SK-N-DZ (cell line): ENCODE measurements at places on chromosomes 16 and 17.
A peak's percentile ranks its signal among the peaks of the same experiment; 100 is the strongest.

GRCh38 chr17:14011740-14012405, 57.4 kb upstream of the COX10 start:
- no peak for DNase-seq

- no peak for DNase-seq
Observed at GRCh38 chr17:50830352-50830751, 5.0 kb upstream of the WFIKKN2 start.

GRCh38 chr17:57915544-57915943, 39.7 kb downstream of the CUEDC1 start:
- no peak for DNase-seq

DNA sequence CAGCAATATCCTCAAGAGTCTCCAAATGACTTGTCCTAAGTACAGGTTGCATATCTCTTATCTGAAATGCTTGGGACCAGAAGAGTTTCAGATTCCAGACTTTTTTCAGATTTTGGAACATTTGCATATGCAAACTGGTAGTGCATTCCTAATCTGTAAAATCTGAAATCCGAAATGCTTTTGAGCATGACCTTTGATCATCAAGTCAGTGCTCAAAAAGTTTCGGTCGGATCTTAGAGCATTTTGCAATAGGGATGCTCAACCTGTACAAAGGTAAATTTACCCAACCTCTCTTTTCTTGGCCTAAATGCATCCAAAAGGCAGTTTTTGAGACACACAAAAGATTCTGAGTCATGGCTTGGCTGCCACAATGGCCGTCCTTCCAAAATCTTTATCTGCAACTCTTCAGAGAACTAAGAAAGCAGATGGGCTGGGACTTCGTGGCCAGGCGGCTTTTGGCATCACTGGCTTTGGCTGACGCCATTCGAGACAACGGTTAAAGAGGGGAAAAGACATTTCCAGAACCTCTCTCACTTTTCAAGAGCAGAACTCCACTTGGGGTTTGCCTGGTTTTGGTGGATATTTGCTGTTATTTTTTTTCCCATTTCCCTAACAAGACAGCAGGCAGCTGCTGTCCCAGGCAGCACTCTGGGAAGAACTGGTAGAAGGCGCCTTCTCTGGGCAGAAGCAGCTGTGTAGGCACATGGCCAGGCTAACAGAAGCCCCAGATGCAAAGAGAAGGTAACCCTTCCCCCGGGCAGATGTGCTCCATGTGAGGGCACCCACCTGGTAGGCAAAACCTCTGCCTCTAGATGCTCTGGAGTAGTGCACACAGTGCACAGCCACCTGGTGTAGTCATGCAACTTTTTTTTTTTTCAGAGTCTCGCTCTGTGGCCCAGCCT, 8.9 kb downstream of the CPPED1 start:
- DNase-seq, result no peak

DNA sequence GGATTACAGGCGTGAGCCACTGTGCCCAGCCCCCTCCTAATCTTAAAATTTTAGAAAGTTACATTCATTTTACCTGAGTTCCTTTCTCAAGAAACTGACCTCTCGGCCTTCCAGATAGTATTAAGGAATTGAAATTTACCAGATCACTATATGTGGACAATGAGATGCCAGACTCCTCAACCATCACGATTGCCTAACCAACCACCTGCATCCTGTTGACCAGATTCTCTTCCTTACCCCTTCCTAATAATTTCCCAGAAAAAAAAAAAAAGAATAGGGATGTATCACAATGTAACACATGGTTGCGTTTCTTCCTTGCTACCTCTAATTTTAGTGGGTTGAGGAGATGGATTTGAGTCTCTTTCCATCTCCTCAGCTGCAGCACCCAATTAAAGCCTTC, 72.1 kb downstream of the BMERB1 start:
- DNase-seq, result no peak

DNA sequence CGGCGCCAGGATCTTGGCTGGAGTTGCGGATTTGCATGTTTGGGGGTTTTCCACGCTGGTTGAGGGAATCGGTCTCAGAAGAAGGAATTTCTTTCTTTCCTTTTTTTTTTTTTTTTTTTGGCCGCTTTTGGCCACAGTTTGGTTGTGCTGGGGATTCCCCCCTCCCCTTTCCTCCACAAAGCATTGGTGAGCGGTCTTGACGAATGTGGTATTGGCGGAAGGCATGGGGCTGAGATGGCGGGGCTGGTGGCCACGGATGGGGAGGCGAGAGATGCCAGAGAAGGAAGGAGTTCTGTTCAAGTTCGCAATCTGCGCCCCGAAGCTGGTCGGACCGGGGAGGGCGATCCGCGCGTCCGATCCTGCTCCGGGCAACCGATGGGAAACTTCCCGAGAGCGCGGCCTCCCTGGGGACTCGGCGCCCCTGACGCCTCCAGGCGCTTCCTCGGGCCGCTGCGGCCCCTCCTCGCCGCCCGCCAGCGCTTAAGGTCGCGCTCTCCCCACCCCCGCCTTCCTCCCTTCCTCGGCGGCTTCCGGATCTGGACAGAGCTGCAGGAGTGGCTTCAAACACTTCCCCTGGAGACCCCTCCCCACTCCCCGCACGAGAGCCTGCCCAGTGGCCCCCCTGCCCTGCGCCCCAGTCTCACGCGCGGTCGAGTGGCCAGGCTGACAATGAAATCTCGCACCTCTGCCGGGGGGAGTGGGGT, 43.2 kb downstream of the RAI1 start:
- DNase-seq, result peak; percentile 80

DNA sequence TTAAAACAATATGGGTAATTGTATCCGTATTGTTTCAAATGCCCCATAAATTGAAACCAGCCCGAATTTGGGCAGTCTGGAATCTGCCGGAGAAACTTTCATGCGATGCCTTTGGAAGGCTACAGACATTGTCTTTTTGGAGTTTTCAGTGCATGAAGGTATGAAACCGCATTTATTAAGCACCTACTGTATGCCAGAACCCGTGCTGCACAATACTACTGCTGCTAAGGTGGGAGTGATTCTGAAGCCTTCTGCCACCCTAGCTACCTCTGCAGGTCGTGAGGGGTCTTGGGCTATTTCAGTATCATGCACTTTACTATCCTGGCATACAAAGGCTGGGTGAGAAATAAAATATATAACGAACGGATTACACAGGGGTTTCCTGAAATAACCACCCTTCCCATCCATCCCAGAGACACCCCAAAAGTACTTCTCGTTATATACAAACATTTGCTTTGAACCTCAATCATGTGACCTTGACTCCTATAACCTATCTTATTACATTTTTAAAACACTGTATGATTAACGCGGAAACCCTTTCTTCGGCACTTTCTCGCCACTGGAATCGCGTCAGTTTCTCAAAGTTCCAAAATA, 1.0 kb upstream of the MSI2 start:
- no peak for DNase-seq

GRCh38 chr16:28983644-28984043, 1.2 kb upstream of the LAT start:
- no peak for DNase-seq

DNA sequence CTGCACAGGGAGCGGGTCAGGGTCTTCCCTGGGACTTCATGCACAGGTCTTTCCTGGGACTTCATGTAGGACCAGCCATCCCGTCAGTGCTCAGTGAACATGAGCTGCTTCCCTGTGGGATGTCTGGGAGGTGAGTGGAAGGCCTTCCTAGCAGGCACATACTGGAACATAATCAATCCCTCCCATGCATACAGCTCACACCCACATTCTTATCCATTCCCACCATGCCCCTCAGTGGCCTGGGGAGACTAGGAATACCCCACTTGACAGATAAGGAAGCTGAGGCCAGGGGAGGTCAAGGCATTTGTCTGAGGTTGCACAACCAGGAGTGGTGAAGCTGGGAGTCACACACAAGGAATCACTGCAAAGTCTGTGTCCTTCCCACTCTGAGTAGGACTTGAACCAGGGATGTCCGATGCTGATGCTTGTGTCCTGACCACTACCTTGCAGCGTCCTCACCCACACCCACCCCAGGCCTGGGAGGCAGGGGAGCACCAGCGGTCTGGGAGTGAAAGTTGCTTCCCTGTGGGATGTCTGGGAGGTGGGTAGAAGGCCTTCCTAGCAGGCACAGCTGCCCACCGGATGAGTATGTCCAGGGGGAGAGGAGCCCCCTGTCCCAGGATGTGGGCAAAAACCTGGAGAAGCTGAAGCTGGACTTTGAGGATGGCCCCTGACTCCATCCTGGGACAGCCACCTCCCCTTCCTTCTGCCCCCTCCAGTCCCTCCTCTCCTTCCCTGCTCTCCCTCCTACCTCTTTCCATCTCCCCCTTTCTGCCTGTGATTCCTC, 1.0 kb upstream of the NLRC5 start:
- DNase-seq, result no peak

GRCh38 chr16:11994143-11995119, 17.9 kb downstream of the SNX29 start:
- DNase-seq, result no peak

DNA sequence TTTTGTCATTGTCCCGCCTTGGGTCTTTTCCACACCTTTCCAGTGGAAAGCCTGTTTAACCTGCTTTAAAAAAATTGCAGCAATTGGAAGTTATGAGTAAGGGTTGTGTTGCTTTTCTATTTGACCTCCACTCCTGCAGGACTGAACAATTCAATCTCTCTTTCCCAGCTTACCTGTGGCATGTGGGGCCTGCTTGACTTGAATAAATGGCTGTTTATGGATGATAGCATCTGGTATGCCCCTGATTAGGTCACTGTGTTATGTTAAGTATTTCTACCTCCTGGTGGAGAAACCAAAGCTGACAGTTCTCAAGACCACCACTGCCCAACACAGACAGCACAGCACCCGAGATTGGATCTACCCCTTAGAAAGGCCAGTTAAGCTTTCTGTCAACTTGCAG, 64.8 kb upstream of the NOG start:
- DNase-seq, result no peak

- DNase-seq, result no peak
Observed at GRCh38 chr17:79837888-79838521, 1.2 kb downstream of the CBX4 start.

- DNase-seq, result no peak
Observed at GRCh38 chr17:18066866-18067265, 20.9 kb upstream of the DRG2 start.

DNA sequence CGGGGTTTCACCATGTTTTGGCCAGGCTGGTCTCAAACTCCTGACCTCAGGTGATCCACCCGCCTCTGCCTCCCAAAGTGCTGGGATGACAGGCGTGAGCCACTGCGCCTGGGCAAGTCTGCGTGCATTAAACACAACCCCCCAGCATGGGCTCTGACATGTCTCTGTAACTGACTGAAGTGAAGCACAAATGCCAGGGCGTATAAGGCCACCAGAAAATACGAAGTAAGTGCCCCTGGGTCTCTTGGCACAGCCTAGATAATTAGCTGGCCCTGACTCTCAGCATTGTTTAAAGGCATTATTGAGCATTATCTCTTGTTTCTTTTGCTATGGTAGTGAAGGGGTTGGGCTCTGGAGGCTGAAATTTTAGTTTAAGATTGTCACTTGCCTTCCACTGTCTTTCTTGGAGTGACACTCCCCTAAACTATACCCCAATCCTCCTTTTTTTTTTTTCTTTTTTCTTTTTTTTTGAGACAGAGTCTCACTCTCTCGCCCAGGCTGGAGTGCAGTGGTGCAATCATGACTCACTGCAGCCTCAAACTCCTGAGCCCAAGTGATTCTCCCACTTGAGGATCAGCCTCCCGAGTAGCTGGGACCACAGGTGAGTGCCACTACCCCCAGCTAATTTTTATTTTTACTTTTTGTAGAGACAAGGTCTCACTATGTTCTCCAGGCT, 8.2 kb upstream of the SEC14L1 start:
- DNase-seq, result no peak

GRCh38 chr17:37744961-37745800, at the start of gene HNF1B:
TSS of gene HNF1B (minus strand) at chr17:37745059. CDS start at chr17:37744884, 175 bp downstream.
- DNase-seq, result no peak

GRCh38 chr17:80413771-80414507, 1.0 kb upstream of the ENDOV start:
- no peak for DNase-seq

DNA sequence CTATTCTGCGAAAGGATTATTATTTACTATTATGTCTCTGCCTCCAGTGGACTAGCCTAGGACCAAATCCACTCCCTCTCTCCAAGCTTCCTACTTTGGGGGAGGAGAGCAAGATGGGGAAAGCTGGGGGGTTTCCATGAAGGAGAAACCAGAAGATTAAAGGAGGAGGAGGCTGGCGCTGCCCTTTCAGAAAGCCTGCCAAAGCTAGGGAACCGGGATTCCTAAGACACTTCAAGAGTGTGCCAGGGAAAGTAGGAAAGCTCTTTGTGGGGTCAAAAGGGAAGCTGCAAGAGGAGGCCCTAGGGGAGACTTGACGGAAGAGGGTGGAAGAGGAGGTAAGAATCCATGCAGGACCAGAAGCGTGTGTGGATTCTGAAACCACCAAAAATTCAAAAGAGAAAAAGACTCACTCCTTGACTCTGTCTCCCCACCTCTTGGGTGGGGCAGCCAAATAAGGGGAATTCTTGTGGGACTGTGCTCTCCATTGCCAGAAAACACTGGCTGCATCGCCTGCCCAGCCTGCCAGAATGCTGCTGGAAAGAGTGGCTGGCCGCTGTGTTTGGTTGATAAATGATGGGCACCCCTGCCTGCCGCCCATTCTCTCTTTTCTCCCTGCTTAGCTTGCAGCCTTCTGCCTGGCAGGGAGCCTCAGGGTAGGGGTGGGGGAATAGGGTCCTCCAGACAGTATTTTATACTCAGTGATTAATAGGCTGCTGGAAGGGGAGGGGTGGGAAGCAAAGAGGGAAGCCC, 11.8 kb upstream of the KAT7 start:
- no peak for DNase-seq

DNA sequence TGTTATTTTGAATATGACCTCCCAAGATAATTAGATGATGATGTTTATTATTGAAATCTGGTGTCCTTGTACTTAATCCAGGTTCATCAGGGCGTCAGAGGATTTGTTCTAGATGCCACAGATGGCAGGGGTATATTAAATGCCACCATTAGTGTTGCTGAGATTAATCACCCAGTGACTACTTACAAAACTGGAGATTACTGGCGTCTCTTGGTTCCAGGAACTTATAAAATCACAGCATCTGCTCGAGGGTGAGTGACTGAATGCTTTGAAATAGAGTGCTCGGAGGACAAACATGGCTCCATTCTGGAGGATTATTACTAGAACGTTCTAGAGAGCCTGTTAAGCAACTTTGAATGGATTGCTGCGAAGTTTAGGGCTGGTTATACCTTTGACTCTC, 33.5 kb upstream of the GOSR1 start:
- DNase-seq, result no peak

DNA sequence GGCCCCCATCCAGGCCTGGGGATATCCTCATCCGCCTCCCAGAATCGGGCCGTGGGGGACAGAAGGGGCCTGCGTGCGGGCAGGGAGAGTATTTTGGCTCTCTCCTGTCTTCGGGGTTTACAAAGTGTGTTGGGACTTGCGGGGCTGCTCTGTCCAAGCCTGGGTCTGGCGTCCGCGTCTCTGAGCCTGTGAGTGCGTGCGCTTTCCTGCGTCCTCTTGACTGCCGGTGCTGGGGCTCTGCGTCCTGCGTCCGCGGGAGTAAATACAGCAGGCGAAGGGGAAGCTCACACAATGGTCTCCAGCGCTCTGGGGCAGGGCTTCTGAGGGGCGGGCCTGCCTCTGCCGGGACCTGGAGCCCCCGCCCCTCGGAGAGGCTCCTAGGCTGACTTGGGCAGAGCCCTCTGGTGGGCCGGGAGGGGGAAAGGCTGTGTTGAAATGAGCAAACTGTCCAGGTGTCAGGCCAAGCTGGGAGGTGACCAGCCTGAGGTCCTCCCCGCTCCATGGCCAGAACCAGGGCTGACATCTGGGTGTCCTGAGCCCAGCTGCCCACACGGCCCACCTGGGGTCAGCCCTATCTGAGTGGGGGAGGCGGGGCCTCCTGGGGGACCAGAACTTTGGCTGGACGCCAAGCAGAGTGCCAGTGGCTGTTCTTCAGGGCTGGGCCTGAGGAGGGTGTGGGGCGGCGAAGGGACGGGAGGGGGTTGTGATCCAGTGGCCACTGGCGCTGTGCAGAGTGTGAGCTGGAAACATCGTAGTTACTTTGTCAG, 233.6 kb downstream of the SEC14L1 start:
- peak; percentile 94 for DNase-seq
